SHP77 treated with DMSO at 0.1 percent for 48 hours (cell line): ENCODE measurements at places on chromosomes 2 and 18.

DNA sequence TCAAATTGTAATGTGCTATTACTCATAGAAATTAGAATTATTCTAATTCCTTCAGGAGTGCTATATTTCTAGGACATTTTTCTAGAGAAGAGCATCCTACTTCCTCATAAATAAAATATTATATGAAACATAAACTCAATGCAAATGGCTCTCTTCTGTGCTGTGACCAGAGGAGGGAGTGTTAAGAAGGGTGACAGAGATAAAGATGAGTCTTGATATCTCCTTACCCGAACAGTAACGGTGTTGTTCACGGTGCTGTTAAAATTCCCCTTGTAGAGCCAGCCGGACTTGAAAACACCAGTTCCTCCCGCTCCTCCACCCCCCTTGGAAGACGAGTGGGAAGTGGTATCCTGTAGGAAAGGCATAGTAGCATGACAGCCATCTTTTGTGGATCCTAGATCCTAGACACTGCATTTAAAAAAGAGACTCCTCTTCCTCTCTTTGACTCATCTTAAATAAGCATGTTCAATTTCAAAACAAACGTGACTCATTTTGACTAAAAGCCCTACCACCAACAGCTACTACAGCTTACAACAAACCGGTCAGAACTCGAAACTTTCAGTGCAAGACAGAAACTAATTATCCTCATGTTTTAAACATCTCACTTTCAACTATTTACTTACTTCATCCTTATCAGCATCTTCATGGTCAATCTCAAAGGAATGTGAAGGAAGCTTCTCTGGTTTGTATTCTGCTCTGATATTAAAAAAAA, 156.3 kb downstream of the DOCK10 start:
- DNase-seq, result no peak

- DNase-seq, result no peak
These were observed 103.0 kb upstream of the STK17B start for GRCh38 chr2:196274387-196274809.

- DNase-seq, result no peak
These were observed 492.1 kb upstream of the PIK3C3 start for GRCh38 chr18:41462946-41463345.

GRCh38 chr2:218782528-218782844, 539 bp downstream of the CYP27A1 start:
- DNase-seq, result no peak
